Stimulated activated CD8-positive, alpha-beta memory T cell treated with anti-CD3 and anti-CD28 coated beads, Interleukin-4, amount 100 ng/mL, for 1 hour (primary cell): ENCODE measurements at places on chromosomes 13 and 19.

DNA sequence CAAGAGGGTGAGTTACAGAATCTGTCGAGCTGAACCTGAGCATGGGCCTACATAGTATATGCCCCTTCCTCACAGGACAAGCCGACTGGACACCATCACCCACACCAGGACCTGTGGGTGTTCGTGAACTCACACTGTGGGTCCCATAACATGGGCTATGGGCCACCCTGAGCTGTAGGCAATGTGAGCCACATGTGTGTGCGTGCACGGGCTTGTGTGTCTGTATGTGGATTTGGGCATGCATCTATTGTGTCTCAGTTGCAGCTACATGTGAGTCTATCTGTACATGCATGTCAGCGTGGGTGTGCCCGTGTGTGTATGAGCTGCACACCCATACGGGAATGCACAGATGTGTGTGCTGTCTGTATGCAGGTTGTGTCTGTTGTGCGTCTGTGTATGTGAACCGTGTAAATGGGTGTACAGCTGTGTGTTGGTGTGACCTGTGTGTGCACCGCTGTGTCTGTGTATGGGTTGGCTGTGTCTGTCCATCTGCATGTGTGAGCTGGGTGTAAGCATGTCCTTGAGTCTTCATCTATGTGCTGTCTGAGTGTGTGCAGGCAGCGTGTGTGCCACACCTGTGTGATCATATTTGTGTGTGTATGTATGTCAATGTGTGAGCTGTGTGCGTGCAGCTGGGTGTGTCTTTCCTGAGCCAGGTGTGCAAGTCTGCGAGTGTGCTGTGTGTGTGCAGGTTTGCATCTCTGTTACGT, 1.7 kb downstream of the NOTCH3 start:
- no peak for DNase-seq

DNA sequence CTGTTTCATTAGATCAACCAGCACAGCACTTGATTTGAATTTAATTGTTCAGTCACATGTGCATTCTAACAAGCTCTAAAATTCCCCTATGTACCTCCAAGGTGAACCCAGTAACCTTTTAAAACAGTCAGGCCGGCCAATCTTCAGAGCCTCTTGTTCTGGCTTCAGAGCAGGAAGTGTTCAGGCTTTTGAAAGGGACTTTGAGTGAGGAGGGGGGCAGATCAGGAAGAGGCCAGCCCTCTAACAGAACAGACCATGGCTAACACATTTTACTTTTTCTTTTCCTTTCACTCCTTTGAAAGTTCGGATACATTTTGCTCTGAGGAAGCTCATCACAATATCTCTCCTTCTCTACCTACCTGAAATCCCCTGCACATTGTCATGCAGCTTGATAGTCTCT, 390.3 kb downstream of the TBC1D4 start:
- DNase-seq: no peak

DNA sequence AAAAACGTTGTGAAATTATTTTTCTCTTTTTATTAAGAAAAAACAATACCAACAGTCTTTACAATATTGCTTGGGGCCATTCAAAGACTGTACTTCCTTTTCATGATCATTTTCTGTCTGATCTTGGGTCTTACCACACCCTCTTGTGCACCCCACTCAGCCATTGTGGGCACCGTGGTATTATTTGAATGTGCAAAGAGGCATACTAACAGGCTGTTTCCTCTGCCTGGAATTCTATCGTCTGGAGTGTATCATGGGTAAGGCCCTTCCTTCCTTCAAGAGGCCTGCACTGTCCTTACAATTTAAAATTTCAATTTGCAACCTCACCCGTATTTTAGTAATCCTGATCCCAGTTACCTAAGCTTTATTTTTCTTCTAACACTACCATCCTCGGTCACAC, 76.5 kb downstream of the FGF14 start:
- no peak for DNase-seq

- DNase-seq: no peak
Observed at GRCh38 chr13:59893266-59893665, 270.5 kb downstream of the DIAPH3 start.

GRCh38 chr13:24734950-24735349, 29.0 kb upstream of the RNF17 start:
- DNase-seq: no peak

DNA sequence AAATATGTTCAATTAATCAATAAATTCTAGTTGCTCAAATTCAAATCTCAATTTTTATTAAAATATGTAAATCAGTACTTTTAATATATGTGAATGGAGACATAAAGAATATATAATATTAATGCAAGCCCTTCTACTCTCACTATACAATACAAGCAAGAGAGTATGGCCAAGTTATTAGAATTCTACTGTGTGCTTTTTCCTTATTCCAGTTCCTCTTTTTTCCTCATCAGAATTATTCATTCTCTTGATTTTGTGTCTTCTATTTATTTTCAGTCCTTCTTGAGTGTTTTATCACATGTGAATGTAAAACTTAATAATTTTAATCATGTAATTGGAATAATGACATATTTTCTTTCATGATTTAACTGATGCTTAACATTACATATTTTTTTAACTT, 276.8 kb downstream of the PCDH20 start:
- no peak for DNase-seq

DNA sequence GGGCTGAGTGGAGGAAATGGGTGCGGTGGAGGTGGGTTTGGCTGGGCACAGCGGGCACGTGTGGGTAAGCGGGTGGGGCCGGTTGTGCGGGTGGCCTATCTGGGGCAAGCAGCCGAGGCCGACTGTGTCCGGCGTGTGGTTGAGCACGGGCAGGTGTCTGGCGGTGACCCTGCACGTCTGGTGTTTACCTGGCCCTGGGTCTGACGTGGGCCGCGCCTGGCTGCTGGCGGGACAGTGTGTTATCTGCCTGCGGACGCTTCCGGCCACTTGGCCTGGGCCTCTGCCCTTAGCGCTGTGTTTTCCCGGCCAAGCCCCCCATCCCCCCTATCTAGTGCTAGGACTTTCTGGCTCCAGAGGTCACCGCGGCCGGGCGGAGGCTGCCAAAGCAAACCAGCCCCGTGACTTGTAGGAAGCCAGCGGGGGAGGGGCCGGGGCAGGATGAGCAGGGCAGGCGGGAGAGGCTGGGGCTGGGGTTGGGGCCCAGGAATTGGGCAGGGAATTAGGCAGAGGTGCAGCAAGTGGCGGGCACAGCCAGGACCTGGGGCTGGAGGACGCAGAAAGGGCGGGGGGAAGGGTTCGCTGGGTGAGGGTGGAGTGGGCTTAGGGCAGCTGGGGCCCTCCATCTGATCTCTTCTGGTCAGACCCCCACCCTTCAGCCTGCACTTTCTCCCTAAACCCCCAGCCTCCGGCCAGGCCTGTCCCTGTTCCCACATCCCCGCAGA, 534 bp upstream of the HPN start:
- DNase-seq: no peak

GRCh38 chr19:31144075-31144870, 205.0 kb downstream of the TSHZ3 start:
- no peak for DNase-seq

DNA sequence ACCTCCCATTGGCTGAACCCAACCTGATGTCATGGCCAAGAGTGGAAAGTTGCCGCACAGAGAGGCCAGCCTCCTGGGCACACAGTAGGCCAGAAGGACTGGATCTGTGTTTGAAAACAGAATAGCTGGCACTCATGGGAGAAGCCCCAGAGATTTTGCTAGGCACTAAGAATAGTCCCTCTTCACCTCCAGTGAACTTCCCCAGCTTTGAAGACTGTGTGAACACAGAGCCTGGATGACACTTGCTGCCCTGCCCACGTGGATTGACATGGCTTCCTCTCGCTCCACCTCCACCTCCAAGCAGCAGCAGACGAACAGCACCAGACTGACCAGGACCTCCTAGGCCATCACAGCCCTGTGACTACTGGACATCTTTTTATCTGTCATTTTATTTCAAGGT, 37.9 kb upstream of the KL start:
- no peak for DNase-seq

DNA sequence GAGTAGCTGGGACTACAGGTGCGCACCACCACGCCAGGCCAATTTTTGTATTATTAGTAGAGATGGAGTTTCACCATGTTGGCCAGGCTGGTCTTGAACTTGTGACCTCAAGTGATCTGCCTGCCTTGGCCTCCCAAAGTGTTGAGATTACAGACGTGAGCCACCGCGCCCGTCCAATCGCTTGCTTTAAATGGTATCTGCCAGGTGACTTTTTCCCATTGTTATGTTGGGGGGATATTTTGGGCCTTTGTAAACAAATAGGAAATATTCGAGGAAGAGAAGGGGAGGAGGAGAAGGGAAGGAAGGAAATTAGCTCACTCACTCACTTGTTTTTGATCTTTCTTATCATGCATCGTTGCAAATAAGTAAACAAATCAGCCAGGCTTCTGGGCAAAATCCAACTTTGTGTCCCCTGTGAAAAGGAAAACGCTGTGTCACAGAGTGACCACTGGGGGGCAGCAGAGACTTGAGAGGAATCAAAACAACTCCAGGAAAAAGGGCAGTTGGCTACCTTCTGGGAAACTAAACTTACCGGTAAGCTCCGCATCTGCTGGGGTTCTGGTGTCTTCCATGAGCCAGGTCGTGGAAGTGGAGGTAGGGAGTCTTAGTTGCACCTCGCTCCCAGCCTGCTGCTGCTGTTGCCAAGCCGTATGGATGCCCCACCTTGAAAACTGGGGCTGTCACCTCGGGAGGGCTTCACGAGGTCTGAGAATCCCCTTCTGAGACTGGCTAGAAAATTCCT, 9.3 kb upstream of the RANBP3 start:
- peak; percentile 46 for DNase-seq

GRCh38 chr13:71605744-71606143, 261.3 kb downstream of the DACH1 start:
- no peak for DNase-seq

DNA sequence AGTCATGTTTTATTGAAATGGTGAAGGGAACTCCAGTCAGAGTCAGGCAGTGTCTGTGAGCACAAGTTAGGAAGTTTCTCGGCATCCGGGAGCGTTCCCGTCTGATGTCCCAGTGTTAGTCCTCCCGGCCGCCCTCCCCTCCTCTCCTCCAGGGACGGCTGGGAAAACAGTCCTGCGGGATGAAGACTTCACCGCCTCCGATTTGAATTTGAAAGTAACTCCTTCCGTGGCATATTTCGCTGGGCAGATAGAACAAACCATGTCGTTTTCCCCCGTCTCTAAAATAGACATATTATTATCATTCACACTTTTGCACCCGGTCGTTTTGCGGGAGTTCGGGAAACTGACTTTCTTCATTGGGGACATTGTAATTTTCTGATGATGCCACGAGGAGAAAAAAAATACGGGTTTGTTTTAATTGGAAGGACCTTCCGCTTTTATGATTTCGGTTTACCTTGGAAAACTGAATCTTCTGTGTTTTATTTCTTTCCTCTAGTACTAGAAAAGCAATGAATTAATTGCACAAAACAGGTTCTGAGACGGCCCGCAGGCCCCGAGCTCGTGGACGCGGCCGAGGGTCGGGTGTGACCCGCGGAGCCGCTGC, 76.6 kb downstream of the ZIC5 start:
- DNase-seq: no peak

- no peak for DNase-seq
Observed at GRCh38 chr13:94335761-94336526, 143.5 kb downstream of the DCT start.

DNA sequence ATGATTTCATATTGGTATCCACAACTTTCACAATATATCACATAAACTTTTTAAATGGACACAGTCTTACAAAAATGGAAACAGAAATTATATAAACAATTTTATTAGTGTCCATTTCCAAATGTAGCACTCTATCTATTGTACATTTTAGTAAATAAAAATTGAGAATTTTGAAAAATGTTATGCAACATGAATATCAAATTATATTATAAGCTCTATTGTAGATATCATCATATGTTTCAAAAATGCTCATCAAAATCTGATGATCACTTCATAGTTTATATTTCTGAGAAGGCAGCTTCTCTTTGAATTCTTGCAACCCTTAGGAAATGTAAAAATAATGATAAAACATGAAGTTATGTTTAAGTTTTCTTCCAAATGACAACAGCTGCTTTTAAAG, 1928.6 kb downstream of the PCDH9 start:
- no peak for DNase-seq

DNA sequence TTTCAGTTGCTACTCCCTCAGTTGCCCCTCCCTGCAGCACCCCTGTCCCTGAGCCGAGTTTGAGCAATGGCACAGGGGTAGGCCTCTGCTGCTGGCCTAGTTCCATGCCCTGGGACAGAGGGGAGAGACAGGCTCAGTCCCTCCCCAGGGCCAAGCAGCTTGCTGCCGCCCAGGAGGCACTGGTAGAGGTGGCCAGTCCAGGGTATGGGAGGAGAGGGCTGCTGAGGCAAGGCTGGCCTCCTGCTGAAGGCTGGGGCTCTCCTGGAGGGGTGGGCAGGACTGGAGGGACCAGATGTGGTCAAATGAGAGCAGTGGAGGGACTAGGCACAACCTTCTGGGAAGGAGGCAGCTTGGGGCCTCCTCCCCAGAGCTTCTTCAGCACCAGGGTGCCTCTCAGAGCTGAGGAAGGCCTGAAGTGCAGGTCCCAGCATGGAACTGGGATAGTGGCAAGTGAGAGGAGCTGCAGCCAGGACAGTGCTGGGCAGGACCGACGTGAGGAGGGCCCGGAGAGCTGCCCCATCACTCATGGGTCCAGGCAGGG, 29.8 kb upstream of the VSTM2B start:
- no peak for DNase-seq

DNA sequence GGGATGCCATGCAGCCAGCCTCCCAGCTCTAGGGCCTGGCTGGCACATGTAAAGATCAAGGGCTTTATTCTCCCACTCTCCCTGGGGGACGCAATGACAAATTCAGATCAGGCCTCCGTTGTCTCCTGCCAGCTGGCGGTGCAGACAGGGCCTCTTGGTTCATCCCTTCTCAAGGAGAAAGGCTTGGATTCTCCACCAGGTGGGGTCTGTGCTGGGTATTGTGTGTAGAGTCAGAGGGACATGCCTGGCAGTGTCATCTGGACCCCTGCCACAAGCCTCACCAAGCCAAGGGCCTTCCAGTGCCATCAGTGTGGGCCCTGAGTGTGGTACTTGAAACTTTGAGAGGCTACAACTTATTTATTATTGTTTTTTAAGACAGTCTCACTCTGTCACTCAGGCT, 8.4 kb upstream of the PTPRS start:
- no peak for DNase-seq

- no peak for DNase-seq
Observed at GRCh38 chr13:75135325-75135825, 346.6 kb downstream of the TBC1D4 start.

DNA sequence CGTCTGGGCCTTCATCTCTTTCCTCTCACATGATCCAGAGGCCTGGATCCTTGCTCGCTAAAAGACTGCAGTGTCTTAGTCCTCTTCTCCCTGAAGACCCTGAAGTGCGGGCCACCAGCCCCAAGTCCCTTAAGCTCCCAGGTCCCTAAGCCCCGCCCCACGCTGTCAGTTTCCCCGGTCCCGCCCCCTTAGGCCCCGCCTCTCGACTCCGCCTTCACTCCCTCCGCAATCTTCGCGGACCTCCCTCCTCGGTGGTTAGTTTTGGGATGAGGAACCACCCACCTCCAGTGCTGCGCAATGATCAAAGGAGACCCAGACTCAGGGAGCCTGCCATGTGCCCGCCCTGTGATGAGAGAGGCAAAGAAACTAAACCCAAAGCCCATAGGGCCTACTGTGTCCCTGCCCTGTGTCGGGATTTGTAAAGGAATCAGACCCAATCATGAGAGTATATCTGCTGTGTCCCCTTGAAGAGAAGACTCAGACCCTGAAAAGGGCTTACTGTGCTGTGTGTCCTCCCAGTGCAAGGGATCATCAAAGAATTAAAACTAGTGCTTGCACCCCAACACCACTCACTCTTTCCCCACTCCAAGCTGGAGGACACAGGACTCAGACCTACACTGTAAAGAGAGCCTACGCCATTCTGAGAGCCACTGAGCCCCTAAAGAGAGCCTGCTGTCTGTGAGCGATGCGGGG, 3.0 kb upstream of the COX6B1 start:
- peak; percentile 49 for DNase-seq
